ENCODE measurements at places on chromosomes 3 and 15.
A peak's percentile ranks its signal among the peaks of the same experiment; 100 is the strongest.

- no peak for DNase-seq
Measured at GRCh38 chr3:187207624-187208023, 10.3 kb downstream of the RTP1 start.

- peak; percentile 31 for DNase-seq
Measured at GRCh38 chr3:111797171-111797615, 61.9 kb upstream of the PHLDB2 start.

- DNase-seq, result no peak
Measured at GRCh38 chr15:96860741-96861140, 530.2 kb downstream of the NR2F2 start.

GRCh38 chr3:61162965-61163364 lies 88.3 kb downstream of the FHIT start:
- no peak for DNase-seq

DNA sequence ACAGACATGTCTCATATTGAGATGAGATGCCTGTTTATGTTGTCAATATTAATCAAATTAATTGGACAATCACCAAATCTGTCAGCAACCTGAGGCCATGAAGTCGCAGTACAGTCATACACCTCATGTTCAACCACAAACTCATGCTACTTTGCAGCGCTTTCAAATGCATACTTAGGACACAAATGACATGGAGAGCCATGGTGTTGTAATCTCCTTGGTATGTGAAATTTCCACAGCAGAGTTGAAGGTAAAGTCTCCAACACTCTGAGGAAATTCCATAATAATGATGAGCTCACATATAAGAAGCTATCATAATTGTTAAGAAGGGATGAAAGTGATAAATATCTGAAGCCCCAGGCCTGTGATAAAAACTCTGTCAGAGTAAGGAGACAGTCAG lies 873.9 kb downstream of the MCTP2 start:
- DNase-seq, result no peak

- no peak for DNase-seq
Measured at GRCh38 chr3:107082527-107082926, 294.7 kb upstream of the CCDC54 start.

DNA sequence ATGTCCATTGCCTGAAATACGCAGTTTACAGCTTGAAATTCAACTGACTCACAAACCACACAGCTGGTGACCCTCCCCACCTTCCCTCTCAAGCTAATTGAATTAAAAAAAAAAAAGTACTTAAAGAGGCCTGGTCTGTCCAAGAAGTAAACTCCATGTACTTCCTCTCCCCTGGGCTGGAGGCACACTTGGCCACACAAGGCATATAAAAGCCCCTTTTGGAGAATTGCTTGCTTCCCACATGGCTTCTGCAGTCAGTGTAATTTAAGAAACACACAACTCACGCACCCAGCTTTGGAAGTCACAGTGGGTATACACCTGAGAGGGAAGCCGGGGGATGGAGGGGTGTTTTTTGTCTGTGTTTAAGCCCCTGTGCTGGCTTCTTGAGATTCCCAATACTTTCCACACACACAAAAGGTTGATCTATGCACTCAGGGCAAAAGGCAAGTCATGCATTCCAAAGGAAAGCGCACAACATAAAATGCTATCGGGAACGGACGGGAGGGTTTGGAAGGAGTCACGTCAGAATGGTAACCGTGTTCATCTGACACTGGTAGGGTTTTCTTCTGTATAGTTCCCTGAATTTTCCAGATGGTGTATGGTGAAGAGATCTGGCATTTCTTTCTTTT lies 106.6 kb upstream of the ALDH1A3 start:
- peak; percentile 78 for DNase-seq

DNA sequence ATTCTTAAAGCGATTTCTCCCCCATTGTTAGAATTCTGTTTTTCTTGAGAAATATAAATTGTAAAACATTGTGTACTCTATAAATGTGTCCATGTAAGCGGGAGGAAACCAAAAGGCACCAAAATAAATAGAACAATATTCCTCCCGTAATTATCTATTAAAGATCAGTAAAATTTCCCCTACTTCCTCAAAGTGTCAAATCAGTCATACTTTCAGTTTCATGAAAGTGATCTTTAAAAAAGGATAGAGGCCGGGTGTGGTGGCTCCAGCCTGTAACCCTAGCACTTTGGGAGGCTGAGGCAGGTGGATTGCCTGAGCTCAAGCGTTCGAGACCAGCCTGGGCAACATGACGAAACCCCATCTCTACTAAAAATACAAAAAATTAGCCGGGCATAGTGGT lies 278.9 kb downstream of the MECOM start:
- DNase-seq, result no peak

GRCh38 chr3:130470126-130470525 lies 46.9 kb upstream of the COL6A6 start:
- DNase-seq, result peak; percentile 57

DNA sequence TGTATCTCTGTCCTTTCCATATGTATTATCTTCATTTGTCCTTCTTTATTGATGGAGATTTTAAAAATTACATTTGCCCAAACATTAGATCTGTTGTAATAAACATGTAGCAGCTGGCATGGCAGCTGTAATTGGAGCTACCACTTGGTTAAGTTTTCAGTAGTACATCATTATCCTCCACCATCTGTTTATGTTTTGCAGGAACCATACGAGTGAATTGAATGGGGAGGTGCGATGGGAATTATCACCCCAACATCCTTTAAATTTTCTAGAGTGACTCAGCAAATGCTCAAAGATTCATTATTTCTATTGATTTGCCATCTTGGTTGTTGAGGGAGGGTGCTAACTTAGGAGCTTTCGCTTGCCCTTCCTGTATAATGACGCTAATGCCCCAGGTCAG lies 32.6 kb upstream of the NOX5 start:
- no peak for DNase-seq

- DNase-seq, result no peak
Measured at GRCh38 chr3:12822725-12823373, 18.5 kb downstream of the RPL32 start.

Data from muscle of back (tissue), 13 donors.